ENCODE measurements at places on chromosomes 11 and 22.

- peak; percentile 70 for DNase-seq
These were observed 588.2 kb downstream of the BRD1 start for GRCh38 chr22:49239264-49240015.

- DNase-seq: no peak
These were observed 747.9 kb downstream of the OPCML start for GRCh38 chr11:132784441-132784840.

DNA sequence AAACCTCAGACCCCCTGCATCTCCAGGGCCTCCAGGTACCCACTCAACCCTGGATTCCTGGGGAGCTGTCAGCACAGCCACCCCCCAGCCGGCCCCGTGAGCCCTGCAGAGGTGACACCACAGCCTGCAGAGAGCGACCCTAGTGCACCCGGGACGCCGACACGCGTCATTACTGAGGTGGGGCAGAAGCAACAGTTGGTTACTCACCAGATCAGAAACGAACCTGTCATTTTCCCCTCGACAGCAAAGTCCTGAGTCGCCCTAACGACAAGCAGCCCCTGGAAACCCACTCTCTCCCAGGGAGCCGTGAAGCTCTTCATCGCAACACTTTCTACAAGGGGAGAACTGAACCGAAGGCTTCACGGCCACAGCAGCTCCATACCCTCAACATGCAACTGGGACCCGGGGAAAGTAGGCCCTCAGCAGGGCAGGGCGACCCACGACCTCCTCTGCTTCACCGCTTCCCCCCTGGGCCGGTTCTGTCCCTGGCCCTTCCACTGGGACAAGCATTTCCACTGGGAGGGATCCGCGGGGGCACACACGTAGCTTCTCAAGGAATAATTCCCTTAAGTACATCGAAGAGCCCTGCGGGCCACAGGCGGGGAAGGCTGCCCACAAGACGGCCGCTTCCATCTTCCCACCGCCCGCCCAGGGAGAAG lies 1.6 kb downstream of the BRD1 start:
- no peak for DNase-seq

DNA sequence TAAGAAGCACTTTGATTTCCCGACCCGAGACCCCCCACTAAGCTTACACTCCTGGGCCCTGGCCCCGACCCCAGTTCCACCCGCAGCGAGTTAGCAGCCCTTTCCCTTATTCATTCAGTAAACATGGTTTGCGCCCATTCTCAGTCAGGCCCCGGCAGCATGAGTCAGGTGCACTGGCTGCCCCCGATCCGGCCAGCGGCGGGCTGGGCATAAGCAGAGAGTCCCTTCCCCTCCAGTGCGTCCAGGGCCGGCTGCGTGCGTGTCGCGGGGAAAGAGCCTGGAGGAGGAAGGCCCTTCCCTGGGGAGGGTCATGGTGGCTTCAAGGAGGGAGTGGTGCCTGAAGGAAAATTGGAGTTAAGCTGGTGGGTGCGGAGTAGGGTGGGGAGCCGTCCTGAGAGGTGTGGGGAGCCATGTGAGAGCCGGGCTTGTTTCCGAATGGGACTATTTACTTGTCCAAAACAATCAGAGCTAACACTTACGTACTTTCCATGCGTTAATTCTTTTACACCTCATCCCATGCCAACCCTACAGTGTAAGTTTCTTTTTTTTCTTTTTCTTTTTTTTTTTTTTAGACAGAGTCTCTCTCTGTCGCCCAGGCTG lies 657 bp downstream of the IGHMBP2 start:
- DNase-seq: no peak

Measured in coronary artery (tissue), 2 donors.